NCI-H1436 (cell line): ENCODE measurements at places on chromosomes 5 and 9.
A peak's percentile ranks its signal among the peaks of the same experiment; 100 is the strongest.

- no peak for DNase-seq
Observed at GRCh38 chr5:105639068-105639467, 2031.7 kb downstream of the EFNA5 start.

GRCh38 chr5:147223343-147223742 is 11.5 kb upstream of the STK32A start:
- DNase-seq, result no peak

DNA sequence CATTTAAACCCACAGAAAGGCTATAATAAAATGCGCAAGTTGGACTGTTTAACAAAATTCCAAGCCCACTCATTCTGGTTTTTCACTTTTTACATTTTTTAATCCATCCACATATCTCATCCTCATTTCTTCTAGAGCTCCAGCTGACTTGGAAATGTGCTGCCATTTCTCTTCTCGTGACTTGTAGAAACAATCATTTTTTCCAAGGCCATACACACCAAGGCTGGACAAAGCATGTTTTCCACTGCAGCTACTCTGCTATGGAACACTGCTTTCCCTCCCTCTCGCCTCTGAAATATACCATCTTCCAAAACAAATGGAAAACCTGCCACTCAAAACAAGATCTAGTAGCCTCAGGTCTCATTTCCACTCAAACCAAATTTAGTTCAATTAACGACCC is 141.1 kb downstream of the ESM1 start:
- DNase-seq, result no peak

GRCh38 chr5:14129123-14129522 is 14.0 kb upstream of the TRIO start:
- DNase-seq, result no peak

DNA sequence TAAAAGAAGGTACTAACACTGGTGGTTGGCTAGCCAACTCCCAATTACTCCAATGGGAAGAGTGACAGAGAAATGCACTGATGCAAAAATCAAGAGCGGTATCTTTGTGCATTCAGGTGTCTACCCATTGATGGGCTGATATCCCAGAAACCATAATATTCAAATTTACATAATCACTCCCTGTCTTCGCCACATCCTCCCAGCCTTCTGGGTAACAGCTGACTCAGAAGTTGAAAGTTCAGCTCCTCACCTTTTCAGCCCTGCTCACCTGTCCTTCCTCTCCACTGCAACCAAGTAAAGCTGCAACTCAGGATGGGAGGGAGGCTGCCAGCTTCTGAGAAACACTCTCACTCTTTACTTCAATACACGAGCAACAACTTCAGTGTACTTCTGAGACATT is 6.9 kb downstream of the SUSD1 start:
- no peak for DNase-seq

DNA sequence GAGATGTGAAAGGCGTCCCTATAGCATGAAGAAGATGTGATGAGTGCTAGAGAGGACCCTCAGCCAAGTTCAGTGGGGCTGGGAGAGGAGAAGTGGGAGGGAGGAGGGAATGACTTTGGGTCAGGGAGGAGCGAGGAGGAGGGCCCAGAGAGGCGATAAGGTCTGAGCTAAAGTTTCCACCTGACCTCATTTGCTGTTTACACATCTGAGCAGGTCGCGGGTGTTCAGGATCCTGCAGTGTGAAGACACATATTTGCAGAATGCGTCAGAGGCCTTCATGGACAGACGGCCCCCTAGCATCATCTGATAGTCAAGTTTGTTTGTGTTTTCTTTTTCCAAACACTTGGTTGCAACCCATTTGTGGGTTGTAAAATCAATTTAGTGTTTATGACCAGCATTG is 18.9 kb upstream of the IGFBPL1 start:
- DNase-seq, result no peak

DNA sequence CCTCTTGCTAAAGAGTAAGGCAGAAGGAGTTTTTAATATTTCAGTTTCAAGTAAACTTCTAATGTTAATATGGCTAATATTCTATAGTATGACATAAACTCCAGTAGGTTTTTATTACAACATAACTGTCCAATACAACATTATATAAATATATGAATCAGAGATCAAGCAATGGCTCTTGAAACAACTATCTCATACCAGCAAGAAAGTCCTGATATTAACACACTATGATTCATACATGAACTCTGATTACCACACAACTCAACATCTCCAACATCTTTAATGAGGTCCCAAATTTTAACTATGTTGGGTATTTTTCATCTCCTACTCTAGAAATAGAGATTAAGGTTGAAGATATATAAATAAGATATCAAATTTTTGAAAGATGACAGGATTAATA is 878.3 kb downstream of the TLE1 start:
- DNase-seq, result no peak

DNA sequence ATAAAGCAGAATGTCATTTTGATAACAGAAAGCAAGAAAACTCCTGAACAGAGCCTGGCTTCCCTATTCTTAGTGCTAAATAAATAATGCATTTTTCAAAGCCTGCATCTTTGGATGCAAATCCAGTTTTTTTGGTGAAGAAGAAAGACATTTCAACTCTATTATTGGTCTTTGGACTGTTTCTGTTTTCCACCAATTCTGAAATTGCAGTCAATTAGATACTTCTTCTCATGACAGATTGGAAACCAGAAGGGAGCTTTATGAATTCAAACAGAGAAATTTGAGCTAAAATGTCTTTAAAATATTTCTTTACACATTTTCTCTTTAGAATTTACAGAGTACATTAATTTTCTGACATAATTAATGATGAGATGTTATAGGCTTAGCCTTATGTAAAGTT is 189.8 kb downstream of the YTHDC2 start:
- no peak for DNase-seq

DNA sequence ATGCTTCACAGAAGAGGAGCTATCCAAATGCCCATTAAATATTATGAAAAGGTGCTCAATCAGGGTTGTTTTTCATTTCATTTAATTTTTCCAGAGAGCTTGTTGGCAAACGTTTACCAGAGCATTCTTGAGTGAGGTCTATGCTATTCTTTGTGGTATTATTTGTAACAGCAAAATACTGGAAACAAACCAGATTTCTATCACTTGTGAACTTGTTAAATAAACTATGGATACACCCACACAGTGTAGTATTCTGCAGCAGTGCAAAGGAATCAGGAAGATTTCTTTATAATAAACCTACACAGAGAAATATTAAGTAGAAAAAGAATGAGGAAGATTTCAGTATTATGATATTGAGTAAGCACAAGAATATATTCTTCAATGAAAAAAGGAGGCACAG is 15.0 kb upstream of the SLC1A1 start:
- DNase-seq, result no peak

GRCh38 chr5:36685631-36686288 is 79.4 kb downstream of the SLC1A3 start:
- DNase-seq, result no peak

DNA sequence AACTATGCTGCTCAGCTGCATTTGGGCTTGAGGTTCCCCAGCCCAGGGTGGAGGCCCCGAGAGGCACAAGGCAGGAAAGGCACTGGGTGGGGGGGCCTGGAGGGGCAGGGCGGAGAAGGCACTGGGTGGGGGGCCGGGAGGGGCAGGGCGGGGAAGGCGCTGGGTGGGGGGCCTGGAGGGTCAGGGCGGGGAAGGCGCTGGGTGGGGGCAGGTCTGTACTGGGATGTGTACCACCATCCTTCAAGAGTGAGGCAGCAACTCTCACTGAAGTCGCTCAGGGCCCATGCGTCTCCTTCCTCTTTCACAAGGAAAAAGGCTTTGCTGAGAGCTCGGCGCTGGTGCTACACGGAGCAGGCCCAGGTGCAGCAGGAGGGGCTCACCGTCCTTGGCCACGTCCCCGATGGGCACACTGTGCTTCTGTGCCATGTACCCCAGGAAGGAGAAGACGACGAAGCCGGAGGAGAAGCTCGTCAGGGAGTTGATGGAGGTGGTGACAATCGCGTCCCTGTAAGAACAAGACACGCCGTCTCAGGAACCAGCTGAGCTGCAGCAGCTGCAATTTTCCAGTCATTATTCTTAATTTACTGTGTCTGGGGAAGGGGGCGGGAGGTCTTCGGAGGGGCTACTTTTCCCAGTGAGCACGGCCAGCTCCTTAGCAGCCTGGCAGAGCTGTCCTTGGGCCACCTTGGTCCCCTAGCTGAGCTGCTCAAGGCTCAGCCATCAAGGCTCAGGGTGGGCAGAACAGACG is 30.8 kb downstream of the SLC6A3 start:
- DNase-seq, result no peak

DNA sequence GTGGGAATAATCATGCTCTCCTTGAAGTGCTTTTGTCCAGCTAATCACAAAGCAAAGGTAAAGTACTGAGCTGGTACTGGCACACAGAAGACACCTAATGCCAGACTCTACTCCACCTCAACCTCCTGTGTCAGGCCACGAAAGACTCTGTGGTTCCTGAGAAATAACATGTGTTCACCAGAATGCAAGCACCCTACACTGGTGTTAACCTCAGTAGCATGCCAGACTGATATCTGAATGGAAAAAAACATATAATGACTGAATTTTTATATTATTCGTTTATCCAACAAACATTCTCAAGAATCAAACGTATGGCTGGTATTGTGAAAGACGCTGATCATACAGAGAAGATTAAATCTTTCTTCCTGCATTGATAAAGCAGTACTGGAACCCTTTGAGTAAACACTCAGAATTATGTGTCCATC is 97.1 kb upstream of the IFNE start:
- DNase-seq, result no peak

- DNase-seq, result no peak
Observed at GRCh38 chr5:37715361-37715760, 124.5 kb downstream of the GDNF start.

GRCh38 chr5:150092159-150092787 is 5.9 kb upstream of the CSF1R start:
- DNase-seq, result no peak

GRCh38 chr9:70257991-70258691 is 637 bp upstream of the SMC5 start:
- DNase-seq, result peak; percentile 63

GRCh38 chr5:78288246-78288645 is 6.3 kb downstream of the AP3B1 start:
- no peak for DNase-seq

DNA sequence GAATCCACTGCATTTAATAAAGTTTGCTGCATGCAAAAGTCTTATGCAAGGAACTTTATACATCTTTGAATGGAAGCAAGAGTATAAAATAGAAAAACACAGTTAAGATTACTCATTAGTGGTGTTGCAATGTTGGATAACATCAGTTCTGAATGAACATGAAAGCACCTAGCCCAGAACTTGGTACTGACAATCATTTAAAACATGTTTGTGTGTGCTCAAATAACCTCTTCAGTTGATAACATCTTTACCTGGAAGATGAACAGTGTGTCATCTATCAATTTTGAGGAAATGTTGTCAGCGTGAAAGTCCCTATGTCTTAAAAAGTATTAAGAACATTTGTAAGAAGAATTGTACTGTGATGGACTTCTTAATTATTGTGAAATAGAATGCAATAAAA is 370.4 kb upstream of the GRAMD2B start:
- DNase-seq, result no peak

GRCh38 chr9:13444245-13445102 is 165.0 kb upstream of the MPDZ start:
- no peak for DNase-seq

DNA sequence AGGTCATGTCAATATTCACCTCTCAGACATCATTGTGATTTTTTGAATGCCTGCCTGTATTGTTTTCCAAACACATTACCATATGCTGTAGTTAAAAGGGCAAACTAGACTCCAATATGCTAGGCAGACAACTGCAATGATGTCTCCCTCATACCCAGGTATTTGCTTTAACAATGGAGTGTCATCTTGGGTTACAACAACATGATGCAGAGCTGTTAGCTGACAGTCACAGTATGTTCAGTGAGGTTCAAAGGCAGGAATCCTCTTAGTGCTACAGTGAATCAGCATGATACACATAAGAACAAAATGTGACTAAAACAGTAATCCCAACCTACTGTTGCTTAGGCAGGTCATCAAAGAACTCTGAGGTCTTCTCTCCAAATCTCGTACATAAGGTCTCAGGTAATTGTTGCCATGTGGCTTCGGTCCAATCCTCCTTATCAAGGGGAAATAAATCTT is 24.0 kb downstream of the OR1J1 start:
- DNase-seq, result no peak

DNA sequence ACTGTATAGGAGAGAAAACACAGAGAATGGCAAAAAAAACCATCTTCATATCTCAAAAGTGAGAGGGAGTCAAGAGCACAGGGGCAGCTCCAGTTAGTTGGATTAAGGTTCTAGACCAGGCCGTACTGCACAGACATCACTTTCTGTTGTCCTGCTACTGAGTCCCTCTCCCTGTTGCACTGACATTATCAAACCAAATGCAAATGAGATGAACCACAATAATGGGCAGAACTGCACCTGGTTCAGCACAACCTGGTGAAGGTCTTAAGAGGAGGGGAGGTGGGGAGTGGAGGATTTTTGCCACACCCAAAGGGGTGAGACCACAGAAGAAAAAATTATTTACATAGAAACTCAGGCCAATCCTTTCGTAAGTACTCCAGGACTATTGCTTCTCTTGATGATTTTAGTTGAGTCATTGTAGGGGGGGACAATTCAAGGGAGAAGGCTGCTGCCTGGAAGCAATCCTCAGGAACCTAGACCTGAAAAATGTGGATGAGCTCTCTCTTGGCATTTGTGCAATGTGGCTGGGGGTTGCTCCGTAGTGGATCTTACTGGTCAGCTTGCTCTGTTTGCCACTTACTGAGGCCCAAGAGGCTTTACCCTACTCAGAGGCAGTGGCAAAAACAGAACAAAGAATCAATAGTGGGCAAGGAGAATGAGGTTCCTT is 94.5 kb upstream of the PPP1R2B start:
- DNase-seq, result no peak

DNA sequence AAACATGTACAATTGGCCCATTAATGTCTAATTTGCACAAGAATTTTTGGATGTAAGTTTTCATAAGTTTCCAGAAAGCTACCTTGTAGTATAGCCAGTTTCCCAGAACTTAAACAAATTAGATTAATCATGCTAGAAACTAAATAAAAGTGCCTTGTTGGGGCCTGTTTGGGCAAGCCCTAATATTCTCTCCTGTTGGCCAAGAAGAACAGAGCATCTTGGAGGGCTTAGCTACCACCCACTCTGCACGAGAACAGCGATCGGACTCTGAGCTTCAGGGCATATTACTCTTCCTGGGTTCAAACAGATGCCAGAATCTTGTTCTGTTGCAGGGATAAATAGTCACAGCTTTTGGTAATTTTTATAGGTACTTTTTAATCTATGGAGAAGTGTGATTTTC is 88.2 kb downstream of the GAS1 start:
- no peak for DNase-seq

GRCh38 chr5:147472664-147473475 is 37.0 kb downstream of the DPYSL3 start:
- DNase-seq, result peak; percentile 58

GRCh38 chr5:74183041-74183440 is 457.5 kb downstream of the ENC1 start:
- no peak for DNase-seq

- DNase-seq, result no peak
Observed at GRCh38 chr9:72480921-72481320, 40.5 kb upstream of the TMC1 start.

GRCh38 chr9:135591506-135592330 is 30.2 kb downstream of the PAEP start:
- DNase-seq, result no peak

- DNase-seq, result no peak
Observed at GRCh38 chr9:113985968-113986585, 92.0 kb downstream of the AMBP start.
